Activated CD4-positive, CD25-positive, alpha-beta regulatory T cell treated with anti-CD3 and anti-CD28 coated beads, Interleukin-2, amount 50 U/mL, for 16 hours (primary cell): ENCODE measurements at places on chromosomes 5 and 9.

- DNase-seq, result no peak
Measured at GRCh38 chr5:57113481-57113880, 60.4 kb upstream of the GPBP1 start.

DNA sequence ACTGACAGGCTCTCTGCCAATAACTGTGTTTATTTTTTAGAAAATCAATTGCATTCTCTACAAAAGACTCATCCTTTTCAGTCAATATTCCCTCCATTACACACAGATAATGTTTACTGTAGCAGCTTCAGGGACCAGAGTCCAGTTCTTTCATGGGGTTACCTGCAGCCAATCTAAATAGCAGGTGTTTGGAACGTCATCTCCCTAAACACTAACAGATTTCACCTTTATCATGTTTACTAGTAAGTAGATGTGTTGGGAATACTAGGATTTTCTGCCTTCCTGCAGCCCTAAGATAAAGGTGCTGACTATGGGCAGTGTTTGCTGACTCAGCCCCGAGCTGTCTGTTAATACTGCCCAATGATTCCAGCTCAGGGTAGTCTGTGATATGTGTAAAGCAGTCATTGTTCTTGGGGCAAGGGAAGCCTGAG is 447.0 kb downstream of the KIF4B start:
- no peak for DNase-seq

- DNase-seq, result no peak
Measured at GRCh38 chr9:126615791-126616447, 2.2 kb downstream of the LMX1B start.

- DNase-seq, result no peak
Measured at GRCh38 chr5:204966-205670, 12.8 kb downstream of the CCDC127 start.

DNA sequence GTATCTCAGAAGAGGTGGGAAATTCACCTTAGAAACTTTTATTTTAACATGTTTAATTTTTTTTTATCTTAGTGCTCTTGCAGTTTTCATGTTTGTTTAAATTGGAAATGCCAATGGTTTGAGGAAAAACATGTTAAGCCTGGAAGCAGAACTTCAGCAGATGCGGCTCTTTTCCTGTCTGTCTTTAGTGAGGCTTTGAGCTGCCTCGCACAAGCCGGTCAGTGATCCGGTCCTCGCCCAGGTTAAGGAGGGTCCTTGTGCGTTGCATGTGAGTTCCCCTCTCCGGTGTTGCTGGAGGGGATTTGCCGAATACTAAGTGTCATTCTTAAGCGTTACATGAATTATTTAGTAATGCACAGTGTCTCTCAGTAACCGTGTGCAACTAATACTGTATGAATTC is 9.4 kb upstream of the PLEKHG4B start:
- no peak for DNase-seq

DNA sequence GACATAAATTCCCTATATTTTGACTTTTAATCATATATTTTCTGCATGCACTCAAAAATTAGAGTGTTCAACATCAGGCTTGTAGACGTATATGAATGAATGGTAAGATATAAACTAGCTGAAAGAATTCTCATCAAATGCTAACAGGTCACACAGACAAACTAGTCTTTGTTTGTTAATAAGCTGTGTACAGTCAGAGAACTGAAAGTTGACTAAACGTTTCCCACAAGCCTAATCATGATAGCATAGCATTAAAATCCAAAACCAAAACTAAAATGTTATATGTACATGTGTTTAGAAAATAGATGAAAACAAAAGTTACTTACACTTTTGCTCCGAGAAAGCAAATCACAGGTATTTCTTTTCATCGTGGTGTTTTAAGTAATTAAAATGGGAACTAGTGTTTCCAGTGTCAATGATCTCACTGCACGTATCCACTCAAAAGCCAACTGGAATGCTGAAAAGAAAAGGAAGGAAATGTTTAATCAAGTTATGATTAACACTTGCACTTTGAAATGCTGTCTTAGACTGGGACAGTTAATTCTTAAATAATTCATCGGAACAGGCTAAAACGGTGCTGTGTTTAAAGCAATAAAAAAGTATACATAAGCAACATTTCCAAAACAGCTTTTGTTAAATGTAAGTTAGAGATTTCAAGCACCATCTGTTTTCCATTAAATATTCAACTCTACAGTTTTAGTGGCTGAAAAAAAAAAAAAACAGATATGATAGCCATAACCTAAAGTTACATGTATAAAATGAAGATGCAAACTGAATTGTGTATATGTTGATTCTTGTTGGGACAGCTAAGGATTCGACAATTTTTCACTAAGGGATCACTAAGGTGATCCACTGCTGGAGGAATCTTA is 291.9 kb upstream of the PDE4D start:
- no peak for DNase-seq

- no peak for DNase-seq
Measured at GRCh38 chr9:104866191-104866590, 61.8 kb downstream of the ABCA1 start.

- no peak for DNase-seq
Measured at GRCh38 chr5:111719773-111720172, 37.2 kb downstream of the NREP start.

DNA sequence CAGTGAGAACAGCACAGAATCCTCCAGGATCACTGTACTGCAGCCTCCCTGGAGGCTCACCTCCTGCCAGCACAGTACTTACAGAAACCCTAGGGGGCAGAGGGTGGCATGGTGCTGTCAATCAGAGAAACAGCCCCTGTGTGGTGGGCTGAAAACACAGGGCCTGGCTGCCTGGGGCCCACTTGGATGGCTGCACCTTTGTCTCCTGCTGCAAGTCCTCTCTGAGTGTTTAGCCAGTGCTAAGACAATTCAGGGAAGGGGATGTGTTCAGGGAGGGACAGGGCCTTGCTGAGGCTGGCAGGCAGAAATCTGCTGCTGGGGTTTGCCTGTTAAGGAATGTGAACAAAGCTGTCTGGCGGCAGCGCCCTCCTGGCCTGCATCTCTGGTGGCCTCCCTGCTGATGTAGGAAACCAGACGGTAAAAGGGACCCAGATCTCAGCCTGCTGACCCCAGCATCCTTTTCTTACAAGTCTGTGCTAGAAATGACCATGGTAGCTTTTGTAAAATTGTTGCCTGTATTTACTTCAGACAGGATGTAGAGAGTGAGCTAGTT is 39.5 kb downstream of the PRRC2B start:
- DNase-seq, result no peak

GRCh38 chr5:168002116-168002515 is 289.3 kb upstream of the WWC1 start:
- DNase-seq, result no peak

DNA sequence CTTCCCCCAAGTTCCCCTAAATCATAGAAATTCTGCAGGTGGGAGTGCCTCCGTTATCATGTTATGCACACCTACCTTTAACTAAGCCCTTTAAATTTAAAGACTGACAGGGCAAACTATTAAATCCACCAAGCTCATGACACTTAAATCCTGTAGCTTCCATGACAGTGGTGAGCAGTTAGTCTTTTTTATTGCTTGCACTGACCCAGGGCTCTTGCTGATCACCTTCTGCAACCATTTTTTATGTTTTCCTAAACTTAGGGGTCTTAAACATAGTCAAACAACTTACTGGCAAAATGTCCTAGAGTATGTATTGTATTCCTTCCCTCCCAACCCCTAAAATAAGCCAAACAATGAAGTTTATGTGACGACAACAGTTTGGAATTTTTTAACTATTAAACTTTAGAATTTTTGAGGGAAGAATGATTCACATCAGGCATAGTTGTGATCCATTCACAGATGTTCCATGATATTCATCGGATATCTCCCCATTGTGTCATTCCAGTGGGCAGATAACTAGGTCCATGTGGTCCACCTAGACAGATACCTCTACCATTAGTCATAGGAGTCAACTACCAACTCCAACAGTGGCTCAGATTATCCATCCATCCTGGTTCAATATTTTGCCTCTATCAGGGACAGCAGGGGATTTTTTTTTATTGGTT is 283.1 kb downstream of the ADAMTS6 start:
- DNase-seq, result no peak

DNA sequence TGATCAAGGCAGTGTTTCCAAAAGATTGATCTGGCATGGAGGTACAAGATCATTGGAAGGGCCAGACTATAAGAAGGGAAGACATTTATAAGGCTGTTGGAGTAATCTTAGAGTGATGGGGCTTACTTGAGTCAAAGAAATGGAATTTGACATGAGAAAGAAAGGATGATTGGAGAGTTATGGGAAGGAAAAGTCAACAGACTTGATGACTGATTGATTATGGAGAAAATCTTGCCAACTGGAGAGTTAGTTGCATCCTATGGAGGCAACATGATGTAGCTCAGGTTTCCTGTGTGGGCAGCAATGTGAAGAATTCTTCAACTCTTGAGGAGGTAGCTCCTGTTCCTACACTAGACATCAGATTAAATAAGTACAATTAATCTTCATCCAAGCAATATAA is 10.9 kb upstream of the MAST4 start:
- no peak for DNase-seq

DNA sequence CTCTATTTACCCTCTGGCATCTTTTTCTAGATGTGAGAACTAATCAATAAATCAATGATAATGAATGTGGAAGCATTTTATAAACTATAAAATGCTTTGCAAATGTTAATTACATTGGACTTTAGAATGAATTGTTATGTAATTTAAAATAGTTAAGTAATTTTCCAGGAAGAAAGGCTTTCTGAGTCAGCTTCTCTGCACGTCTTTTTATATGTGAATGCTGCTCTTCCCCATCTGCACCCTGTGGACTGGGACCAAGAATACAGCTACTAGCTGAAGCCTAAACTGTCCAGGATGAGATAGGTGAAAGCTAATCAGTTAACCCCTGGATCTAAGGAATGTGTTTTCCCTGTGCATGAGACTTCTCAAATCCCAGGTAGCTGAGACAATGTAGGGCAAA is 292.9 kb downstream of the NR3C1 start:
- no peak for DNase-seq
